ENCODE measurements at places on chromosomes 2 and 18.

DNA sequence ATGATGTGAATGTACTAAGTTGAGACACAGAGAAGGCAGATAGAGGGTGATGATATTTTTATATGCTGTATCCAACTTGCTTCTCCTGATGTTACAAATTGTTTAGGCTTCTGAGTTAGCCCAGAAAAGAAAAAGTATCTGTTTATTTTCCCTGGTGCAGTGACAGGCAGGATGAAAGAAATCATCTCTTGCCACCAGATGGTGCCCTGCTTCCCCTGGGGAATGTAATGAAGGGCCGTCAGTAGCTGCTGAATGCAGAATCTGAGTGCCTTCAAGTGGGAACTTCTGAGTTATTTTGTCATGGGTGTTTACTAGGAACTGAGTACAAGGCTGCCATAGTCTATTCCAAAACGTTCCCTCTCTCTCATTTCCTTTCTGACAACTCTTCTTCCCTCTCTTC lies 525.6 kb downstream of the MBD2 start:
- H3K27ac ChIP-seq, result no peak overlapping the region
- H3K4me1 ChIP-seq, result no peaks in the 10 kb centered on the region
- H3K4me3 ChIP-seq, result no peak overlapping the region
- peak; percentile 36 for DNase-seq

DNA sequence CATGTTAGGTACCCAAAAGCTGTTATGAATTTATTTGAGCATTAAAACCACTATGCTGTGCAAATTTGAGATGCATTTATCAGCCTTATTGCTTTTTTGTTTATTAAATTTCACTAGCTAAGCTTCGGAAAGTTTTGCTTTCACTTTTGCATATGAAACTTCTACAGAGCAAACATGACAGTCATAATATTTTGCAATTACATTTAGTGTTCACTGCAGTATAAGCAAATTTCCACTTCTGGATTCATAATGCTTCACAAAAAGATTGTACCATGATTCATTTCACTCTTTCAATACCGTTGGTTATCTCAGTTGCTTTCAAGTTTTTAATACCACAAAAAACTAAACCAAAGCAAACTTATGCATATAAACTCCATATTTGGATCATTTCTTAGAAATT lies 228.7 kb upstream of the SLC8A1 start:
- H3K27ac ChIP-seq, result peak overlapping the region; percentile 13
- H3K36me3 ChIP-seq, result no peaks in the 10 kb centered on the region
- no peaks in the 10 kb centered on the region for H3K4me1 ChIP-seq
- DNase-seq, result no peak

- H3K36me3 ChIP-seq, result peaks cover 30% of the 10 kb centered on the region
- DNase-seq, result no peak
- no peak overlapping the region for H3K27ac ChIP-seq
These were observed 20.0 kb downstream of the ELP2 start for GRCh38 chr18:36149514-36150289.

- H3K4me1 ChIP-seq, result peaks cover 32% of the 10 kb centered on the region
- DNase-seq, result no peak
- no peak overlapping the region for H3K27ac ChIP-seq
These were observed 4.3 kb downstream of the EPG5 start for GRCh38 chr18:45962866-45963265.

DNA sequence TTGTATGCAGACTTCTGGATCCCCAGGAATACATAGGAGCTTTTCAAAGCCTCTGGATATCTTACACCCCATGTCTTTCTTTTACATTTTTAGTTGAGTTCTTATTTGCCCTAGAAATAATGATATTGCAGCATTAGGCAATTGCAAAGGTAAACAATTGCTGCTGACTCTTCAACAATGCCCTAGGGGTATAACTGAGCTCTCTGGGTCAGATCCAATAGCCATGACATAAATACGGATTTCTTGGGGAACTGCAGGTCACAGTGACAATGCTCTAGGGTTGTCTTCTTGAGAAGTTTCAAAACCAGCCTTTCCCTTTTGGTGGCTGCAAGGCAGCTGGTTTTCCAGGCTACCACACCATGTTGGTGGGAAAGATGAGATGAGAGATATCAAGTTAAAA lies 16.5 kb upstream of the OR6B3 start:
- H3K4me1 ChIP-seq, result no peaks in the 10 kb centered on the region
- H3K36me3 ChIP-seq, result no peaks in the 10 kb centered on the region
- no peak overlapping the region for H3K27ac ChIP-seq
- H3K4me3 ChIP-seq, result no peak overlapping the region
- peaks cover 18% of the 10 kb centered on the region for H3K27me3 ChIP-seq
- no peak for DNase-seq

GRCh38 chr2:190607657-190608357 lies 41.1 kb upstream of the NAB1 start:
- no peak overlapping the region for H3K27ac ChIP-seq
- no peaks in the 10 kb centered on the region for H3K27me3 ChIP-seq
- DNase-seq, result no peak
- no peaks in the 10 kb centered on the region for H3K36me3 ChIP-seq
- H3K4me3 ChIP-seq, result no peak overlapping the region

- DNase-seq, result no peak
- no peaks in the 10 kb centered on the region for H3K27me3 ChIP-seq
- H3K4me3 ChIP-seq, result no peak overlapping the region
- H3K4me1 ChIP-seq, result peaks cover under 1% of the 10 kb centered on the region
- H3K36me3 ChIP-seq, result no peaks in the 10 kb centered on the region
These were observed 6.8 kb upstream of the SLC1A4 start for GRCh38 chr2:64982311-64982857.
